ENCODE measurements at places on chromosomes 16 and 17.

DNA sequence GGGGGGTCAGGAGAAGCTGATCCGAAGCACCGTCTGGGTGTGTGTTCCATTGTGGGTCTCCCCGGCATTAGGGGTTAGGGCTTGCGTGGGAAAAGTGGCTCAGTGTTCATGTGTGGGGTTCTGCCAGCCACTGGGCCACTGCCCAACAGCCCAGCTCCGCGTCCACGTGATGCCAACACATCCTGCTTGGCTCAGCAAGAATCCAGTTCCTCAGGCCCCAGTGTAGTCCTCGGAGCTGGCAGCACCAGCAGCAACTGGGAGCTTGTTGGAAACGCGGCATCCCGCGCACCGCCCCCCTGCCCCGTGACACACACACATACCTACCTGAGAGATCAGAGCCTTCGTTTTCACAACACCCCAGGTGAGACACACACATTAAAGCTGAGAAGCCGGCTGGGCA, 18.9 kb downstream of the LGALS9 start:
- DNase-seq, result no peak

DNA sequence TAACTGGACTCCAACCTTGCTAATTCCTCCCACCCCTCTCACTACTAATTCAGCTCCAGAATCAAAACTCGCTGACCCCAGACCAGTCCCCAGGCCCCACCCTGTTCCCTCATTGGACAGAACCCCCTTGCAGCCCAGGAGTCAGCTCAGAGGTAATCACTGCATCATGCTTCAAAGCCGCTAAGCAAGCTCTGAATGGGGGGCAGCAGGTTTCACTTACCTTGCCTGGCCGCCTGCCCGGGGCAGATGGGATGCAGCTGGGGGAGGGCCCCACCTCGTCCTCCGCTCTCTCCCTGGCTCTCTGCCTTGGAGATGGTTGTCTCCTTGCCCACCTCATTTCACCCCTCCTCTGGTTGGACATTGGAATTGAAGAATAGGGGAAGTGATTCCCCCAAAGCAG, 4.8 kb upstream of the NGFR start:
- no peak for DNase-seq

DNA sequence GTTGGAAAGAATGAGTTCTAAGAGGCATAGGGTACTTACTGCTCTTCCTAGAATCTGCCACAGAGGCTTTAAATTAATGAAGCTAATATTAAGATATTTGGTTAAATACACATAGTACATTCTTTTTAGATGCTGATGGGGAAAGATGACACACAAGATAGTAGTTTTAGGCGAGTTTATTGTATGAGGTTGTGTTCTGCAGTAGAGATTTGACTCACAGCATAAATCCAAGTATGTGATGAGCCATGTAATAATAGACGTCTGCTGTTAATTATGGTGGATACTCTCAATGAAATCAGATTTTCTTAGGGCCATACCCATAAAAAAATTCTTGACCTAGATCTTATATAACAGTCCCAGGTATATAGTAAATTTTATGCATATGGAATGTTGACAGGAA, 8.0 kb downstream of the TNRC6C start:
- no peak for DNase-seq

DNA sequence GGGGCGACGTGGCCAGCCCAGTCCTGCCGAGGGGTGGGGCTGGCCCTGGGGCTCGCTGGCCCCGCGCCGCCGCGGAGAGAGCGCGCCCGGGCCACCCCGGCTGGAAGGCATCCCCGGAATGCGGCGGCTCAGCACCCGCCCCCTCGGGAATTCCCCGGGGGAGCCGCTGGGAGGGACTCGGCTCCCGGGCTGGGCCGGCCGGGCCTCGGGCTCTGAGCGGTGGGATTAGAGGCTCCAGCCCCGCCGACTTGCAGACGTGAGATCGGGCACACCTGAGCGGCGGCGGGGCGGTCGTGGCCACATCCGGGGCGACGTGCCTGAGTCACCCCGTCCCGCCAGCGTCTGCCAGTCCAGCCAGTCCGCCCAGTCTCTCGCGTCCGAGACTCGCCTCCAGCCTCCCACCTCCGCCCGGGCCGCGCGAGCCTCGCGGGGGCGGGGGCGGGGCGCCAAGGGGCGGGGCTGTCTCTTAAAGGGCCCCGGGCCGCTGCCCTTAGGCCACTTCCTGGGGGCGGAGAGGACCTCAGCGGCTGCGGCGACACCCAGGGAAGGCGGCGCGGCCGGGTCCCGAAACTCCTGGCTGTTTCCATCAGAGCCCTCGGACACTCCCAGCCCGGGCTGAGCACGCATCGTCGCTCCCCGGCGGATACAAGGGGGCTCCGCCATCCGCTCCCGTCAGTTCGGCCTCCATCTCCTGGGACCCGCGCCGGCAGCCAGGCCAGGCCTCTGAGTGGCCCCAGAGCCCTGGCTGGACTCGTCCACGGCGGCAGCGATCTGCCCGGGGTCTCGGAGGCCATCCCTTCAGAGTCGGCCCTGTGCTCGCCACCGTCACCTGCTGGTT, at the start of gene KCTD11:
Gene KCTD11 (plus strand): TSS at position 498 of the 838 bp plus-strand sequence.
- peak; percentile 97 for DNase-seq

GRCh38 chr16:5066511-5066910, 755 bp upstream of the C16orf89 start:
- DNase-seq, result no peak

- DNase-seq, result no peak
Observed at GRCh38 chr16:9060225-9060624, 31.2 kb upstream of the HAPSTR1 start.

- DNase-seq, result no peak
Observed at GRCh38 chr16:74769586-74770190, 4.9 kb downstream of the FA2H start.

GRCh38 chr17:73639932-73640331, 4.3 kb downstream of the SDK2 start:
- no peak for DNase-seq

GRCh38 chr16:89449726-89450335, 40.5 kb downstream of the ANKRD11 start:
- DNase-seq, result no peak

- no peak for DNase-seq
Observed at GRCh38 chr16:54976651-54977200, 46.1 kb downstream of the IRX5 start.

DNA sequence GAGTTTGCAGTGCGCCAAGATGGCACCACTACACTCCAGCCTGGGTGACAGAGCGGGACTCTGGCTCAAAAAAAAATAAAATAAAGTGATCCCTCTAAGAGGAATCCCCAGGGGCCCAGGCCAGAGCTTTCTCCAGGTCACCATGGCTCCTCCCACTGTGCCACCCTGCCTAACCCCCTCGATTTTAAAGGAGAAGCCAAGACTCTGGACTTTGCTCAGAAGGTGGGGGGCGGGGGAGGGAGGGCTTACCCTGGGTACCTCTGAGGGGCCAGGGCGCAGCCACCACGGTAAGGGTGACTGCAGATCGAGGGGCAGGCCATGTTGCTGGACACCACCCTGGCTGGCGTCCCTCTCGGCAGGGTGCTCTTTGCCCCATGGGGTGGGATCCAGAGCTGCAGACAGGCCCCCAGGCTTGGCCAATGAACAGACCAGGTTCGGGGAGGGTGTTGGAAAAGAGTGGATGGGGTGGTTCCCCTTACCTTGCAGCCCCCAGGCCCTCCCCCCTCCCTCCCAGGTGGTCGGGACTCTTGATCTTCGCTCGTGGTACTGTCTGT, 455 bp upstream of the GRB7 start:
- DNase-seq, result no peak

DNA sequence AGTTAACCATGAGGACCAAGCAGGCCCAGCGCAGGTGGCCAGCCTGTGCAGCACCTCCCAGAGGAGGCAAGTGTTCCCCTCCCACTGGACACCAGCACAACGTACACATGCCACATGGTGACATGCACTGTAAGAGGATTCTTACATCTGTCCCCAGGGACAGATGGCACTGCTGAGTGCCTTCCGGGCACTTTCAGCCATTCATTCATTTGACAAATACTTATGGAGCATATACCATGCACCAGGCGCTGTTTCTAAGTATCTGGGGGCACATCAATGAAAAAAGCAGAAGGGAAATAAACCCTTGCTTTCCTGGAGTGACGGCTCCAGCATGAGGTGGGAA, 79.6 kb downstream of the GAS7 start:
- no peak for DNase-seq

GRCh38 chr17:48873209-48873608, 19.4 kb upstream of the ATP5MC1 start:
- DNase-seq, result no peak

DNA sequence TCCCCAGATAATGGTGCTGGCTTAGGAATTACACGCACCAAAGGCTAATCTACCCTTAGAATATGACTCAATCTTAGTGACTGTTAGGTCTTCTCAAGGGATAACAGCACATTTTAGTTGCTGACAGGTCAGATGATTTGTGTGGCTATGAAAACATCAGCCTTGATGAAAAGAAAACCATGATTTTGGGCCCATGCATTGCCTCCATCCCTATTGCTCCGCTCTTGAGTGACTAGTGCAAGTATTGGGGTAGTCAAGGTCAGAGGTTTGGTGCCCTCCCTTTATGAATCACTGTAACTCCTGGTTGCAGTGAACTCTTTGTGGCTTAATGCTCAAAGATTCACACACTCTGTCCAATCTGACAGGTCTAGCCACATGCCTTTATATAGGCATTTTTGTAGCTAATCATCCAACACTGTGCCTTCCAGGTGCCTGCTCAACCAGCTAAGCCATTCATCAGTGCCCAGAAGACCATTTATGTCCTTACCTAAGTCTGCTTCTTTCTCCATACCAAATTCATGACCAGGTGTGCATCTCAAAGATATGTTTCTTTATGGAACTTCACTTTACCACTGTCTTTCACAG, 251.6 kb downstream of the KCNJ2 start:
- DNase-seq, result no peak

DNA sequence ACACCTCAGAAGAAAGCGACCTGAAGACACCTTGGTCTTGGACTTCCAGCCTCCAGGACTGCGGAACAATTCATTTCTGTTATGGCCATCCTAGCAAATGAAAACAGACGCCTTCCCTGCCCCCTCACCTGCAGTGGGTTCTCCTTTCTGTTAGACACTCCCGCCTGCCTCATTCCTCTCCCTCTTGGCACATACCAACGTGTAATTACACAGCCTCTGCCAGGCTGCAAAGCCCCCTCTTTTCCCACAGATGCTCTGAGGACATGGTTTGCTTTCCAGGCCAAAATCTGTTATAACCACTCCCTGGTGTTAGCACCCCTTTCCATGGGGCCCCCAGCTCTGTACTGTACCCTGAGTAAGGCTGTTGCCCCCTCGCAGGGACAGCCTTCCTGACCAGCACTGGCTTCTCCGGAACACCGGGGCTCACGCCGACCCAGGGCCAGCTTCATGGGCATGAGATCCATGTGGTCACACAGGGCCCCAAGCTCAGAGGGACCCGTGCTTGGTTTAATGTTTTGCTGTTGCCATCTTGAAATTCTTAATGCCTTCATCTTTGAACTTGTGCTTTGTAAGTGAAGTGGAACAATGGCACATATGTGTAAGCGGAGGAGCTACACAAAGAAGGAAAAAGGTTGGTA, 64.1 kb downstream of the SDK2 start:
- DNase-seq, result no peak

GRCh38 chr16:70685938-70686375, at the start of gene MTSS2:
Gene MTSS2, minus strand, starts transcription at chr16:70686053. Its CDS starts 262 bp downstream, at chr16:70685791.
- DNase-seq, result peak; percentile 97

DNA sequence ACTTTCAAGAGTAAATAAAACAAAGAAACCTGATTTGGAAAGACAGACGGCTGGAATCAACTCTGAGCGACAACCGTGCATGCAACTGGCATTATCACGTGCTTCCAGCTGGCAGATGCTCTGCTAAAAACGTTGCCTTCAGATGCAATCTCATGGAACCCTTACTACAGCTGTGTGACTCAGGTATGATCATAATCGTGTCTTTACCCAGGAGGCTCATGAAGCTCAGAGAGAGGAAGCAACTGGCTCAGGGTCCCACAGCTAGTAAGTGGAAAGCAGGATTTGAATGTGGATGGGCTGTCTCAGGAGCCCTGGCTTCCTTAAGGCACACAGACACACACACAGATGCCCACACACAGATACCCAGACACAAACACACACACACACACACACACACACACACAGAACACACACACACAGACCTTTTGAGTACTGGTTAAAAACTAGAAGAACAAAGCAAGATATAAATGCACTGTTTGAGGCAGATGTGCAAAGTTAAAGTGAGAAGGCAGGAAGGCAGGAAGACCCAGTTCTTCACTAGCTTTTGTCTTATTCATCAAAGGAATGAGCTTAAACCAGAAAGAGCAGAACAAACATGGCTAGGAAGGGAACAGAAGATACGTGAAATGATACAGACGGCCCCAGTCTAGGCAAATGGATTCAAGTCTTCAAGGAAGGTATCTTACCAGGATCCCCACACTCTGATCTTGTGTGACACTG, 275.2 kb downstream of the MAF start:
- DNase-seq, result no peak

DNA sequence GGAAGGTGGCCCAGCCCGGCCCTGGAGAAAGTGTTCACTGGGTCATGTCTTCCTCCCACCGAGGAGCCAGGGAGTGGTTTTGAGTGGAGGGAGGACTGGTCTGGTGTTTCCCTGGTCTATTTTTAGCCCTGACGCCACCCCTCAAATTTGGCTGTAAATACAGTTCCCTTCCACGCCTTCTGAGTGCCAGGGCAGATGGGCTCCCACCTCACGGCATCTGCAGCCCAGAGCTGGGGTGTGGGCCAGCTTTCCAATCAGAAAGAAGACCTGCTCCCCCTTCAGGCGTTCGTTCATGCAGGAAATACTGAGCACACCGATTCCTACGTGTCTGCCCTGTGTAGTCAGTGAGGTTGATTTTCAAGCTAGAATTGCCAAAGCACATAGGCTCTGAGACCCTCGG, 53.7 kb downstream of the SNX20 start:
- DNase-seq, result no peak

- DNase-seq, result no peak
Observed at GRCh38 chr17:41943492-41943891, 13.1 kb downstream of the ODAD4 start.

GRCh38 chr16:88479793-88480760, 27.0 kb downstream of the ZFPM1 start:
- DNase-seq, result no peak

DNA sequence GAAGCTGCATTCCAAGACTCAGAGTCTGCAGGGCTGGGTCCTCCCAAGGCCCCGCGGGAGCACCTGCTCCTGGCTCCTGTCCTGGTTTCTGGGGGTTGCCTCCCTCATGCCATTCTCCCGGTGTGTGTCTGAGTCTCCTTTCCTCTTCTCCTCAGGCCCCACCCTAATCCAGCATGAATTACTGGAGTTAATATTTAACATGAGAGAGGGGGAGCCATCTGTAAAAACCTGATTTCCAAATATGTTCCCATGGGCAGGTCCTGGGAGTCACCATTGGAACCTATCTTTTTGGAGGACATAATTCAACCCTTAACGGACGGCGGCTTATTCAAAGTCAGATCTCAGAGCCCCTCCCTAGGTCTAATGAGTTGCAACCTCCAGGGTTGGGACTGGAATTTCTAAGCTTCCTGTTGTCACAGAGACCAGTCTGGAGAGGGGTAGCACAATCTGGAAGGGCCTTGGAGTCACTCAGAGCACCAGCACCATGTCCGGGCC, 5.4 kb downstream of the C17orf99 start:
- DNase-seq, result no peak

DNA sequence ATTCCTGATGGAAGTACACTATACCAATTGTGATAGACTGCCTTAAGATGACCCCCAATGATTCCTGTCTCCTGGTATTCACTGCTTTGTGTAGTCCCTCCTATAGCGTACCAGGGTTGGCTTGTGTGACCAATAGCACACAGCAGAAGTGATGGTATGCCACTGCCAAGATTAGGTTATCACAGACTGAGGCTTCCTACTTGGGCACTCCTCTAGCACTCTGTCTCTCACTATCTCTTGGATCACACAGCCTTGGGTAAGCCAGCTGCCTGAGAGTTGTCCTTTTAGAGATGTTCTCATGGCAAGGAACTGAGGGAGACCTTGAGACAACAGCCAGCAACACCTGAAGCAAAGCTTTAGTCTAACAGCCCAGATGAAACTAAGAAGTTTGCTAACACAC, 12.7 kb upstream of the AMFR start:
- DNase-seq, result no peak

Data from AG08396 (cell line).